ENCODE measurements at places on chromosomes 5 and 9. TPM values are rescaled to one million over a fixed set of nuclear protein-coding genes. Genes with fewer than 3 reads are reported as not detected.

The MARCHF3 gene
- 23.3 TPM for total RNA-seq

The TMEM267 gene
- total RNA-seq, result 16.1 TPM

The CTXN3 gene
- total RNA-seq, result 4.0 TPM

The PCDHGB6 gene
- total RNA-seq, result 15.1 TPM

The CCL28 gene
- total RNA-seq, result 13.4 TPM
